AG04450 (cell line): ENCODE measurements at places on chromosomes 5 and 9.

GRCh38 chr9:30982301-30982700, 1402.1 kb upstream of the ACO1 start:
- no peak for DNase-seq

GRCh38 chr5:165620394-165620793, 2115.0 kb downstream of the MAT2B start:
- DNase-seq: peak; percentile 92

GRCh38 chr5:113156271-113156877, 179.8 kb downstream of the DCP2 start:
- no peak for DNase-seq

DNA sequence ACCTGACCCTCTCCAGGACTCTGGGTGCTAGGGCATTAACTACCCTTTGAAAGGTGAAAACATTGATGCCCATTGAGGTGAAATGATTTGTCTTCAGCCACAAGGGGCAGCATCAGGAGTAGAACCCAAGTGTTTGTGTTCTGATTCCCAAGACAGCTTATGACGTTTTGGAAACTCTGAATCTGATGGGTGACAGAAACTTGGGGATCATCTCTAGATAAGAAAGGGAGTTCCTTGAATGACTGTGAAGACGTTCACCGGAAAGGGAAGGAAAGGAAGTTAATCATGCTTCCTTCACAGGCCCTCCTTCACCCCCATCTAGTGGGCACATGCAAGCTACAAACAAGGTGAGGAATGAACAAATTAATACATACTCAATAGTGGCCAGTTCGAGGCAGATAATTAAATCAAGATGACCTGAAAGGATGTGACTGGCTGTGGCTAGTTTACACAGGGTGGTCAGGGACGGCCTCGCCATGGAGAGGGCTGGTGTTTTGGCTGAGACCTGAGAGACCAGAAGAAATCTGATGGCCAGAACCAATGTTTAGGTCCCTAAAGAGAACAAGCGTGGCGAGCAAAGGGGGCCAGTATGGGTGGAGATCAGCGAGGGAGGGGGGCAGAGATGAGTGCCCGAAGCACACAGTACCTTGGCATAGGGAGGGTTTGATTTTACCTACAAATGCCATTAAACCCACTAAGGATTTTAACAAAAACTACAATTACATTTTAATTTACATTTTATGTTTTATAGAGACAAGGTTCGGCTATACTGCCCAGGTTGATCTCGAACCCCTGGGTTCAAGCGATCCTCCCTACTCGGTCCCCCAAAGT, 937 bp upstream of the SLC26A2 start:
- no peak for DNase-seq

DNA sequence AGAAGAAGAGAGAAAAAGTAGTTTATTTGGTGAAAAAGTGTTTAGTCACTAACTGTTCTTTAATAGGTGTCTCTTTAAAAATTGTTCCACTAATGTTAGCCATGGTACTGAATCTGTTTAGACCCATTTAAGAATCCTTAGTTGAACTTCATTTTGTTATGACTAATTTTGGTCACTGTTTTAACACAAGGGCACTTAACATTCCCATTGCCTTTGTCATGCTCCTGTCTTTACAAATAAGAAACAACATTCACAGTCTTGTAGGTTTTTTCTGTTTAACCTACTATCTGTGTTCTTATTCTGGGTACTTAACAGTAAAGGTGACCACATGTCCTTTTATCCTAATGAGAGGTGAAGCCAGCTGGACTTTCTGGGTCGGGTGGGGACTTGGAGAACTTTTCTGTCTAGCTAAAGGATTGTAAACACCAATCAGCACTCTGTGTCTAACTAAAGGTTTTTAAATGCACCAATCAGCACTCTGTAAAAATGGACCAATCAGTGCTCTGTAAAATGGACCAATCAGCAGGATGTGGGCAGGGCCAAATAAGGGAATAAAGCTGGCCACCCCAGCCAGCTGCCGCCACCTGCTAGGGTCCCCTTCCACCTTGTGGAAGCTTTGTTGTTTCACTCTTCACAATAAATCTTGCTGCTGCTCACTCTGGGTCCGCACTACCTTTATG, 116.7 kb downstream of the WDR70 start:
- DNase-seq: peak; percentile 32

DNA sequence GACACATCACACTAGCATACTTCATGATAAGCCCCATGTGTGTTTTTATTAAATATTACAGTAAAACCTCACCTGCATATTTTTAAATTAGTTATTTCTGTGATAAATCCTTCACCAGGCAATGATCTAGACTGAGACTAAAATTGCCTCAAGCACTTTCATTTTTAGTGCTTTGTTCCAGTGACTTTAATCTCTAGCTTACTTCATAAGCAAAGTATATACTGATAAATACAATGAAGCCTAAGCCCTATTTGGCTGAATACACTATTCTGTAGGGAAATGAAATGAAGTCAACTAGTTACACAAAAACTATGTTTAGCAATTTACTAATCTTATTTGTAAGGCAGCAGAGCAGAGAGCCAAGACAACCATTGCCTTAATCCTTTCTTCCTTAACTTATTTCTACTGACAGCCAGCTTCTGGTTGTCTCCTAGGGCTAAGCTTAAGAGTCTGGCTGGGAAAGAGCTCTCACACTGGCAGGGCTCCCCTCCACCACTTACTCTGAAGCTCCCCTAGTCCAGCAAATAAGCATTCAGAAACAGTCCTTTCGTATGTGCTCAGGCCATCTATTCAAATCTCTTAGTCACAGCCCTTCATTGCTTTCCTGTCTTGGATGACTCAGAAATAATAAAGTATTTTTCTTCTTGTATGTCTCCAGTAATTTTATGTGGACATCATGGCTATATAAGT, 31.4 kb upstream of the MTAP start:
- DNase-seq: peak; percentile 34

- DNase-seq: no peak
Measured at GRCh38 chr9:14723301-14723700, 768 bp upstream of the CER1 start.

DNA sequence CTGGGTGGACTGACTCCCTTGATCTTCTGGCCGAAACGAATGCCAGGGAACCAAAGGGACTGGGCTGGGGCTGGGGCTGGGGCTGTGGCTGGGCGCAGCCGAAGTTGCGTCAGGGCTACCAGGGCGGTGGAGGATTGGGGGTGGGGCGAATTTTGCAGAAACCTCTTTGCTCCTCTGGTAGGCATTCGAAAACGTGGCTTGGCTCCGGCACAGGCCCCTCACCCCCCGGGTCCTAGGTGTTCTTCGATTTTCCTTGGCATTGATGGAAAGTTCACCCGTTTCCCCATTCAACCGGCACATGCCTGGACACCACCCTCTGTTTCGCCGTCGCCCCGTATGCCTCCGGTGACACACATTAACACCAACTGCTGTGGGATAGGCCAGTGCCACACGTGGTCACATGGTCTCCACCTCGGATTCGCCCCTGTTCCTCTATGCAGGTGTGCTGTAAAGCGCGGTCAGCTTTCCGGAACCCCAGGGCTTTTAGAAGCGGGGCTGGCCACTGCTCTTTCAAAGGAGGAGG, 477.1 kb downstream of the SPATA31A7 start:
- DNase-seq: no peak

DNA sequence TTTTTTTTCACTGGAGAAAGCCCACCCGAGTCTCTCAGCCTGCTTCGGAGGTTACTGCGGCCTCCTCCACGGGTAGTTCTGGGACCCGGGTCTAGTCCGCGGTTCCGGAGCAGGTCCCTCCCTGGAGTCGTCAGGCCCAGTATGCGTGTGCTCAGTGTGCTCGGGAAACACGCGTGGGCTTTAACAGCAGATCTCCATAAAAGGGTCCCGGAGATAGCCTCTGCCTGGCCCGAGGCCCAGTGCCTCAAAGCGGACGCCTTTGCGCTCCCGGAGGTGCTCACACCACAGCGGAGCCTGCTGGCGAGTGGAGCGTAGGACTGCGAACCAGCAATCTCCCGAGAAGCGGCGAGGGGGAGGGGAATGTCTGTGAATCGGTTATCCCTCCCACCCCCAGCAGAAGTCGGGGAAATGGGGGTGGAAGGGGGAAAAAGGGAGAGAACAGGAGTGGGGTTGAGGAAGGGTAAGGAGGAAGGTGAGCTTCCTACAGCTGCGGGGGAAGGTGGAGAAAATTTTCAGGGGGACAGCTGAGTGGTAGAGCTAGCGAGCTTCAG, 28.7 kb downstream of the CDKN2A start:
- DNase-seq: peak; percentile 37

GRCh38 chr5:140186267-140186671, 11.3 kb downstream of the CYSTM1 start:
- no peak for DNase-seq

- DNase-seq: no peak
Measured at GRCh38 chr5:73766902-73767301, 140.9 kb downstream of the ARHGEF28 start.

GRCh38 chr9:114317665-114318357, 5.1 kb upstream of the ORM1 start:
- peak; percentile 70 for DNase-seq
